ENCODE measurements at places on chromosomes 11 and 22.

GRCh38 chr22:37427135-37427710 lies at the start of gene ELFN2:
Gene ELFN2 (minus strand): TSS chr22:37427479. CDS start chr22:37375534, 51,945 bp downstream.
- no peak for DNase-seq

DNA sequence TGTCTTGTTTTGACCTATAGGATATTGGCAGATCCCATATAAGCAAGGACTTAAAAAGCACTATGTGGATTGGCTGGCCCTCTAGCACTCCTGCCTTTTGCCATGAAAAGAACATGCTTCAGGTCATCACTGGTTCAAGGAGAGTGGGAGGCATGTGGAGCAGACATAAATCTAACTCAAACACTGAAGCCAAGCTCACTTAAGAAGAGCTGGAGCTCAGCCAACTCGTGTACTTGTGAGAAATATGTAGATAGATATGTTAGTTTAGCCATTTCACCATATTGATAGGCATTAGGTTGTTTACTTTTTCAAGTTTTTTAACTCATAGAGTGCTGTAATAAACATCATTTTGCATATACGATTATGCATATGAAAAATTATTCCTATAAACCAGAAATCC lies 19.9 kb upstream of the BBOX1 start:
- DNase-seq: no peak

GRCh38 chr11:36478700-36479329 lies 31.3 kb downstream of the TRAF6 start:
- no peak for DNase-seq

GRCh38 chr11:73538381-73538872 lies 59.5 kb downstream of the FAM168A start:
- DNase-seq: no peak

DNA sequence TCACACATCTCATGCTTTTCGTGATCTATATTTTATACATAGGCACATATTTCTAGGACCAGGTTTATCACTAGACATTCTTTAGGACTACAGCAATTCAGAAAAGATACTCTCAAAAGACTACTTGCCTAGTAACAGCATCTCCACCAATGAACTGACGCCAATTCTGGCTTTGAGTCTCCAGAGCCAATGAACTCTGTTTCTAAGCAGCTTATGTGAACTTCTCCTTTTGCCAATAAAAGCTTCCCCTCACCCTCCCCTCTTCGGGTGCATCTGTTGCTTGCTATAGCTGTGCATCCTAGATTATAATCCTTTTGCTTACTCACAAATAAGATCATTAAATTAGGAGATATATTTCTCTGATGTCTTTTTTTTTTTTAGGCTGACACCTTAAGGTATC lies 11.4 kb upstream of the ANKK1 start:
- DNase-seq: no peak

- no peak for DNase-seq
Observed at GRCh38 chr22:38067028-38067415, 9.8 kb downstream of the PICK1 start.

Measured in activated CD4-positive, alpha-beta T cell treated with anti-CD3 and anti-CD28 coated beads for 4 hours (primary cell).